ENCODE measurements at places on chromosomes 6 and 20.

DNA sequence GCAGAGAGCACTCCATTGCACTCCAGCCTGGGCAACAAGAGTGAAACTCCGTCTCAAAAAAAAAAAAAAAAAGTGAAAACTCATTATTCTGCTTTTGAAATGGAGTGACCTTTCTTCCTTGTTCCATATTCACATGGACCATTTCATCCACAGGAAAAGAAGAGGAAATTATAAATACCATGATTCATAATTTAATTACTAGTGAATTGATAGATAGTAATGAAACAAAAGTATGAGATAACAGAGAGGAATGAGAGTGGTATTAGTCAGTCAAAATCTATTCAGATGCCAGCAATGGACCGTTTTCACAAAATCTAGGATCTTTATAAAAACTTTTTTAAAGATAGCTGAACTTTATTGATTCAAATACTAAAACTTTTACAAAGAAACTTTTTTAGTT lies 443.1 kb upstream of the FLRT3 start:
- no peak for DNase-seq

- no peak for DNase-seq
Measured at GRCh38 chr20:12949429-12949980, 59.3 kb upstream of the SPTLC3 start.

GRCh38 chr6:154824076-154824475 lies 90.9 kb downstream of the SCAF8 start:
- no peak for DNase-seq

GRCh38 chr20:52805296-52805571 lies 166.9 kb upstream of the TSHZ2 start:
- no peak for DNase-seq

Measured in fibroblast of skin of left biceps (primary cell).